Activated T-helper 1 cell treated with anti-CD3 and anti-CD28 coated beads, Interleukin-2, amount 50 U/mL, for 16 hours (primary cell): ENCODE measurements at places on chromosomes 1 and 21.

DNA sequence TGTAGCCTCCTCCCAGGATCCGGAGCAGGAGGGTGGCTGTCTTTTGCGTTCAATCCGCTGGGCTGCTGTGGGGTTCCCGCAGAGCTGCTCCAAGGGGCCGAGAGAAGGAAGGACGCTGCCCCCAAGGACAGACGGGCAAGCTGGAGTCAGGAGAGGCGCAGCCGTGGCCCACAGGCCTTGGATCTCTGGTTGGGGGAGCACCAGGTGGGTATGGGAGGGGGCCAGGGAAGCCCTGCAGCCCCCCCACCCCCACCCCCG lies 15.9 kb upstream of the SKI start:
- no peak for DNase-seq

GRCh38 chr1:1073743-1074587 lies at the start of gene RNF223:
Gene RNF223, minus strand, starts transcription at chr1:1074306. Its CDS starts 1,740 bp downstream, at chr1:1072566.
- no peak for DNase-seq

- no peak for DNase-seq
These were observed 84.2 kb downstream of the PTGER3 start for GRCh38 chr1:70963374-70963773.

GRCh38 chr1:28887835-28888682 lies 26.3 kb upstream of the EPB41 start:
- no peak for DNase-seq

DNA sequence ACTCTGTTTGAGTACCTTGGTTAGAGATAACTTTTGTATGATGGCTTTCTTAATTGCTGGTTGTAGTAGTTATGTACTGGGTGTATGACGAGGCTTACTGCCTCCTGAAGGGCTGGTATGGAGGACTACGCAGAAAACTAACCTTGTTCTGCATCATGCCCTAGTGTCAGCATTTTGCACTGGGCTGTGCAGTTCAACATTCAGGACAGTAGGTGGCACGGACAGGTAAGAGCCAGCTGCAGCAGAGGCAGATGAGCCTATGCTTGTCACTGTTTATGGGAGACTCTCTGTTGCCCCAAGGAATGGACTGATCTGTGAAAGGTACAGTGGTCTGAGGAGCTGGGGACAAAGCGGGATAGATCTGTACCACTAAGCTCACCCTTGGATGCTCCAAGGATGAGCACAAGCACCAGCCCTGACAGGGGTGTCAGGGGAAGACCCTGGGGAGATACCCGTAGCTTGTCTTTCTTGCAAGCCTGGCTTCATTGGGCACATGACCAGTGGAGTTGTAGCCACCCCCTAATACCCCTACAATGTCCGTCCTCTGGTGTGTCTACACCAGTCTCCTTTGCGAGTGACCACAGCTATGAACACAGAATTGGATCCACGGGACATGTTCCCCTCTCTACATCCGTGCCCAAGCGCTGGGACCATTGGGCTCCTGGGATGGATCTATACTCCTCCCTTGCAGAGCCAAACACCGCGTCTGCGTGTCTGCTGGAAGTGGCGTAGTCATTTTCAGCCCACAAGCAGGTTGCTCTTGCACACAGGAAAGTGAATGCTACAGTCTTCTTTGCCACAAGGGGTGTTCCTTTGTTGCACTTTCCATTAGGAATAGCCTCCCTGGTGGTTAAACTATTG lies 51.1 kb upstream of the CFHR3 start:
- no peak for DNase-seq

DNA sequence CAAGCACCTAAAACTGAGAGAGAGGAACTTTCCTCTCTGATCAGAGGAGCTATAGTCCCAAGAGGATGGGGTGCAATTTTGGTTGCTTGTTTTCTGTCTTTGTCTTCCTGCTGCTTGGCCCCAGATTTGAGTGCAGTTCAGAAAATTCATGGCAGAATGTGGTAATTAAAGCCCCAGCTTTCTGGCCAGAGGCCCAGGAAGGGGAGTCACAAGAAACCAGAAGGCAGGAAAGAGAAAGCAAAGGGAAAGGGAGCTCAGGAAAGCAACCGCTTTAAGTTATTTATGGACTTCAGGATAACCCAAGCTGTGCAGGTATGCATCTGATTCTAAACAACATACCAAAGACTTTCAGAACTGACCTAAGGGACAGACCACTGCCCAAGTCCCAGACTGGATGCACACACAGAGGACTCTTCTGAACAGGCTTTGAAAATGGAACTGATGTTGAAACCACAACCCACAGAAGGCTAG lies 88.8 kb downstream of the ST3GAL3 start:
- no peak for DNase-seq
